ENCODE measurements at places on chromosomes 1 and 21. TPM values are rescaled to one million over a fixed set of nuclear protein-coding genes. Genes with fewer than 3 reads are reported as not detected.

- DNase-seq = no peak
These were observed 50.9 kb downstream of the LEPR start for GRCh38 chr1:65471213-65471833.

Gene TPM3
- 277 TPM for total RNA-seq

Gene KRTAP7-1
- total RNA-seq = not detected

DNA sequence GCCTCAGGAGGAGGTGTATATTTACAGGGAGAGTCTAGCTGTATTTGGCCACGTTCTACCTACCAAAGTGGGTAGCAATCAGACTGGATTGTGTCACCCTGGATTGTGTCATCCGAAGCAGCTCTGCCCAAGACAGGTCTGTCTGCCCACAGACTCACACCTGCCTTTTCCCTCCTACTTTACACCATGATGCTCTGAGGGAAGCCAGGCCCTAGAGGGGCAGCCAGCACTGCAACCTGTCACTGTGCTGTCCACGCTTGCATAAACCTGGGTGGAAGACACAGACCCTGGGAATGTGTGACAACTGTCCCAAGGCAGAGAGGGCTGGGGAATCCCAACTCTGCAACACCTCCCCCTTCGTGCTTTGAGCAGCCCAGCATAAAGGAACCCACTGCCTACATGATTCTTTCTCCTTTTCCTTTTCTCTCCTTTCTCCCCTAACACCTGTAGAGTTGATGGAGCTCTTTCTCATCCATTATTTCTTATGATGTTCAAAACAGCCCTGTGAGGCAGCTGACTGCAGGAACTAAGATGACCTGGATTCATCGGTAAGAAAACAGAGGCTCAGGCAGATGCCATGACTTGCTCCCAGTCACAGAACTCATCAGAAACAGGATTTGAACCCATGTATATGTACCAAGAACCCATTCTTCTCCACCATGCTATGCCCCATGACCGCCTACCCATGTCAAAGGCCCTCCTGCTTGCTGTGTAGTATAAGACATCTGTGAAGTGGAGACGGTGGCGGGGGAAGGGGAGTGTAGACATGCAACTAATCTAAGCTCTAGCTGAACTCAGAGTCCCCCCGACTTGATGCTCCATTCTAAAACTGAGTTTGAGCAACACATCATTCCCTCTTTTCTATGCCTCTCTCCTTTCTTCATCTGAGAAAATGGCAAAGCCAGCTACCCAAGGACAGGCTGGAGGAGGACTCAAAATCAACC, 55.9 kb downstream of the ITPKB start:
- no peak for DNase-seq

DNA sequence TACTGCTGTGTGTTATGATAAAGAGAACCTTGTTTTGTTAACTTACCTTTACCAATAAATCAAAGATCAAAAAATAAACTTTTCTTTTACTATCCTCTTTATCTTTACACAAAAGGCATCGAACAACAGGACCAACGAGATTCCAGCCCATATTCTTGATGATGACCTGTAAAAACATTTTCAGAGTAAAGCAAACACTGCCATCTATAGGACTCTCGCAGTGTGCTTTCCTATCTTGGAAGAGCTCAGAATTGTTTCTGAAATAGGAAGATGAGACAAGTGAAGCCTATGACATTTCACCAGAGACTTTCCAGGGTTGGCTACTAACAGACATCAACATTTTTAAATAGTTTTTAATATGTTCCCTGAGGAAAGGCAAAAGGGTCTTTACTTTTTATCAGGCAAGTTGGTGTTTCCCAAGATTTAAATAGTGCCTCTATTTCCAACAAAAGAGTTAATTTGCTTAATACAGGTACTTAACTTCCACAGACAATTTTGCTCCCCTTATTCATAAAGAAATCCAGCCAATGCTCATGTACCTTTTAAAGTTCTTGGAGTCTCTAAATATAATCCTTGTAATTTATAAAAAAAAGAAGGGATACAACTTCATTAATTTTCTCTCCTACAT, 7.3 kb downstream of the GLMN start:
- peak; percentile 22 for DNase-seq

Gene INTS7
- total RNA-seq = 12.5 TPM

Gene RER1
- total RNA-seq = 97.0 TPM

- peak; percentile 82 for DNase-seq
These were observed 135.7 kb upstream of the SLC45A1 start for GRCh38 chr1:8182034-8182761.
